ENCODE measurements at places on chromosomes 1 and 21.
A peak's percentile ranks its signal among the peaks of the same experiment; 100 is the strongest.

DNA sequence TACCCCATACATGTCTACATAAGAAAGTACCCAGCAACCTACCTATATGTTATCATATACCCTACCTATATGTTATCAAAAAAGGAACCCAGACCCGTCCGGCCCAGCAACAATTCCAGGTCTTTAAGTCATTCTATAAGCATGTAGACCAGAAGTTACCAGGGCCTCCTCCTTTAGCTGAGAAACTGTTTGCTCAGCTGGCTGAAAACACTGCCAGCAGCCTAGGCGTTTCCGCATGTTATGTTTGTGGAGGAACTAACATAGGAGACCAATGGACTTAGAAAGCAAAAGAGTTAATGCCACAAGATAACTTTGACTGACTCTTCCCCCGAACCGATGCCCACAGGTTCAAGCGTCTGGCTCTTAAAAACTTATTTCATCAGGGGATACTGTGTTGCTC lies 7.1 kb upstream of the ZNF678 start:
- no peak for DNase-seq

DNA sequence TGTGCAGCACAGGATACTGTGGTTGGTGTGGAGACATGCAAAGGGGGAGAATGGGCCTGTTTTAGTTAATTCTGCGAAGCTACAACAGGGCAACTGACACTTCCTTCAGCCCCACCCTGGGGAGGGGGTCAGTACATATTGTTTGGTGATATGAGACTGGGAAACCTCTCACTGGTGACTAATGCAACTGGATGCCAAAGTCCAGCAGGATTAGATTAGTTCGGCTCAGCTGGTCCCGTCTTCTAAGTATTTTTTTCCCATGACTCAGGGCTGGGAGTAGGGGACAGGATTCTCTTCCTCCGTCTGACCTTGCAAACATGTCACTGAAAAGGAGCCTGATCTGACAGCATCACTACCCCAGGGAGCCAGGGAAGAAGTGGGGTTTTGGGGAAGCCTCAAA lies 43.0 kb downstream of the PLXNA2 start:
- no peak for DNase-seq

- DNase-seq: no peak
These were observed 37.6 kb upstream of the GALNT2 start for GRCh38 chr1:230029244-230029941.

DNA sequence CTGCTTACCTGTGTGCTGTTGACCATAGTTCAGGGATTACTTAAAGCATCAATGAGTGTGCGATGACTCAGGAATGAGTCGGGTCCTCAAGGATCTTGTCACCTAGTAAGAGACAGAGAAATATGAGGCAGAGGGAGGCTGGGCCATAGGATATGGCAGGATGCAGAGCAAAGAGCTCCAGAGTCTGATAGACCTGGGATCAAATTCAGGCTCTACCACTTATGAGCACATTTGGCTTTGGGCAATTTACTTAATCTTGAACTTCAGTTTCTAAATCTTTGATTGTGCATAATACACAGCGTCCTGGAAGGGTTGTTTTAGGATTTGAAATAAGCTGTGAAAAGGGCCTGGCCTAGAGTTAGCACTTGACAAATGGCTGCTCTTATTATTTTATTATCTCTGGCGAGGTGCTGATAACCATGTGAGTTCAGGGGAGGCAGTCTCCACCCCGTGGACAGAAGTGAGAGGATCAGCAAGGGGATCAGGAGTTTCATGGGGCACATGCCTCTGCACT lies 94.5 kb downstream of the ROR1 start:
- DNase-seq: no peak

DNA sequence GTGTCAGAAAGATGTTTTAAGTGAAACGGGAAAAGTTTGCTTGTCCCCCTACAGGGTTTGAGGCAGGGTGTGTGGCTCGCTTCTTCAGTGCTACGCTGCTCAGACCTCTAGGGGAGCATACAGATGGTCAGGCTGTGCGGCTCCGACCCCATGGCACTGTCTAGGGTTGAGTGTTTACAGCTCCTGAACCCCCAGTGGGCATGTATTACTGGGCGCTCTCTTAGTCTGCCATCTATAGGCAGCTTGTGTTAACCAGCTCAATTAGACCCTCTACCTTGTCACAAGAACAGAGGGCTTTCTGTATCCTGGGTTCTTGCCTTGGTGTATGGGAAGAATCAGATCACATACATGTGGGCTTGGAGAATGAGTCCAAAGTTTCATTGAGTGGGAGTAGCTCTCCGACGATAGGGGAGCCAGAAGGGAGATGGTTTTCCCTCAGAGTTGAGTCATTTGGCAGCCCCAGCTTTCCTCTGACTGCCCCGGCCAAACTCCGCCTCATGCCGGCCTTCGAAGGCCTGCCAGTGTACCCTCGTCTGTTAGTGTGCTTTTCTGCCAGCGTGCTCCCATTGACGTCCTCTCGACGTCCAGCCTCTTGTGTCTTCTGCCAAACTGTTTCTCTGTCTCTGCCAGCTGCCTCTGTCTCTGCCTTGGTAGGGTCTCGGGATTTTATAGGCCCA lies 38.6 kb upstream of the ADGRL4 start:
- DNase-seq: no peak

DNA sequence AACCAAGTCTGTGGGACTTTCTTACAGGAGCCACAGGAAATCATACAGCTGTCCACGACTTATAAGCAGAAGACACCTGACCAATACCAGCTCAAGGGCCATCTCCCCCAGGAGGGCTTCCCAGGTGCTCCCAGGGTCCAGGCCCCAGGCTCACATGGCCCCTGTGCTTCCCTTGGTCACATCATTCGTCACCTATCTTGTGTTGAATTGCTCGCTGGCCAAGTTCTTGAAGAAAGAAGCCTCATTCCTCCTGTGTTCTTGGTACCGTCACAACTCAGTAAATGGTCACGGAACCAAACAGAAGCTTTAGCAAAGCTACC lies 3.0 kb downstream of the NPHP4 start:
- DNase-seq: no peak

DNA sequence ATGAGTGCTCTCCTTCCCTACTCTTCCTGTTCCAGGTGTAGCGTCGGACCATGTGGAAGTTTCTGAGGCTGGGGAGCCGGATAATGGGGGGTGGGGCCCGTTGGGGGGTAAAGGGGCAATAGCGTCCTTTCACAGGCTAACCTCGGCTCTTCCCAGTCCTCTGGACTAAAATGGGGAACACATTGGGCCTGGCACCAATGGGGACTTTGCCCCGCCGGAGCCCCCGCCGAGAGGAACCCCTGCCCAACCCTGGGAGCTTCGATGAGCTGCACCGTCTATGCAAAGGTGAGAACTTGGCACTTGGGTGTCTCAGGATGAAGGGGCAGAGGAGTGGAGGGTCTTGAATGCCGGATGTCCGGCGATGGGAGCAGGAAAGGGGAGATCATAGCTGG lies 456 bp downstream of the TOMM40L start:
- no peak for DNase-seq

DNA sequence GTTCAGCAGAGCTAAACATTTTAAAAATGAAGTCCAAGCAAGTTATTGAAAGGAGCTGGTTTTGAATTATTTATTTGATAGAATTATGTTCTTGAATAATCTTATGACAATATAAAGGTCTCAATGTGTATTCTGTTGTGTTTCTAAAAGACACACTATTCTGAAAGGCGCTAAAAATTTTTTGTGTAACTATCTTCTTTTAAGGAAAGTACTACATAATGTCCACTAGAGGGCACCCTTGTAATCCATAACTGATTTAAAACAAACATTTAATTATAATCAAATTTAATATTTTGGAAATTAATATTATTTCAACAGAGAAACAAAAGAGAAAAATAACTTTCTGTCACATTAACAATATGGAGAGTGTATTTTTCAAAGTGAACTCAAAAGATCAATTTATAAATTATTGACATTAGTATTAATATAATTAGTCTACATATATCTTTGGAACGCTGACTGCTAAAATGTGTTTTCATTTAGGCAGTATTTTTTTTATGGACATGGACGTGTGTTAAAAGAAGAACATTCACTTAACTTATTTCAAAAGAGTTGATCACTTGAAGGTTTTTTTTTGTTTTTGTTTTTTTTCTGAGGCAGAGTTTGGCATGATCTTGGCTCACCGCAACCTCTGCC lies 248.4 kb downstream of the DENND1B start:
- peak; percentile 20 for DNase-seq

DNA sequence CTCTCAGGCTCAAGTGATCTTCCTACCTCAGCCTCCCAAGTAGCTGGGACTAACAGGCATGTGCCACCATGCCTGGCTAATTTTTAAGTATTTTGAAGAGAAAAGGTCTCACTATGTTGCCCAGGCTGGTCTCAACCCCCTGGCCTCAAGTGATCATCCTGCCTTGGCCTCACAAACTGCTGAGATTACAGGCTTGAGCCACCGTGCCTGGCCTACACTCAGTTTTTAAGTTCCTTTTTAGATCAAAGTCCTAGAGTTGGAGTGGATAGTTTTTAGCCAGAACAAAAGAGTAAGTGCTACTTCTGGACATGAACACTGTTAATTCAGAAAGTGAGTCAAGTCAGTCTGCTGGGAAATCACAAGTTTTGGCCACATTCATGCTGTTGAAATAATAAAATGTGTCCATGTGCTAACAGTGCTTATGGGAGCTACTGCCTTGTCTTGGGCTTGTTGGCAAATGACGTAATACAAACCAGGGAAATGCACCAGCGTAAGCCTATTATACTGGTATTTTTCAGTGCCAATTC lies 84.2 kb downstream of the NDUFS5 start:
- no peak for DNase-seq

DNA sequence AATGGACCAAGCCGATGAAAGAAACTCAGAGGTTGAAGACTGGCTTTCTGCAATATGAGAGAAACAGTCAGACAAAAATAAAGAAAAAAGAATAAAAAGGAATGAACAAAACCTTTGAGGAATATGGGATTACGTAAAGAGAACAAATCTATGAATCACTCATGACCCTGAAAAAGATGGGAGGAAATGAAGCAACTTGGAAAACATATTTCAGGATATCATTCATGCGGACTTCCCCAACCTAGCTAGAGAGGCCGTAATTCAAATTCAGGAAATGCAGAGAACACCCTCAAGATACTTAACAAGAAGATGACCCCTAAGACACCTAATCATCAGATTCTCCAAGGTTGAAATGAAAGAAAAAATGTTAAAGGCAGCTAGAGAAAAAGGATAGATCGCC lies 705.3 kb upstream of the CHRM3 start:
- DNase-seq: no peak

DNA sequence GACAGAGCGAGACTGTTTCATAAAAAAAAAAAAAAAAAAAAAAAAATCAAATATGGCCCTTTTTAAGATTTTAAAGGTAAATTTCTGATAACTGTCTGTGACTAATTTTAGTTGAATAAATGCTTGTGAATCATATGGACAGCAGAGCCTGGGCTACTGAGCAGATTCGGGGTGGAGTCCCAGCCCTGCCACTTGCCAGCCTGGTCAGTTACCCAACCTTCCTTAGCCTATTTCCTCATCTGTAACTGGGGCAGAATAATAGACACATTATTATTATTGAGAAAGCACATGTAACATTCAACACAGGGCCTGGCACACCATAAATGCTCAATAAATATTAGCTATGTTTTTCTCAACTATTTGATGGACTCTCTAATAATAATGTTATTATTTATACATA lies 11.2 kb upstream of the H3-3A start:
- no peak for DNase-seq

- DNase-seq: no peak
These were observed 54.3 kb upstream of the IKBKE start for GRCh38 chr1:206415942-206416341.

DNA sequence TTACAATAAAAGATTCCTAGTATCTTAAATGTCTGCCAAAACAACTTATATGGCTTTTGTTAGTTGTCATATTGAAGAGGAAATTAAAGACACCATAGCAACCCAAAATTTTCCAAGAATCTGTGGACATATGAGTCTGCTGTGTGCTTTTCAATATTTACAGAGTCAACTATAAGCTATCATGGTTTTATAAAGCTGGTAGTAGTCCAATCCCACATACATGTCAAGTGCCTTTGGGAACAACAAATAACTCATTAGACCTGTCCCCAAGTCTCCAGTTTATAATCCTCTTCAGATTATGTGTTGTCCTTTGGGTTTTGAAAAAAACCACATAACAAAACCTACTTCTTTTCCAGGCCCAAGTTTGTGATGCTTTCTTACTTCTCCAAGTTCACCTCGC lies 293.8 kb upstream of the USP25 start:
- DNase-seq: no peak

DNA sequence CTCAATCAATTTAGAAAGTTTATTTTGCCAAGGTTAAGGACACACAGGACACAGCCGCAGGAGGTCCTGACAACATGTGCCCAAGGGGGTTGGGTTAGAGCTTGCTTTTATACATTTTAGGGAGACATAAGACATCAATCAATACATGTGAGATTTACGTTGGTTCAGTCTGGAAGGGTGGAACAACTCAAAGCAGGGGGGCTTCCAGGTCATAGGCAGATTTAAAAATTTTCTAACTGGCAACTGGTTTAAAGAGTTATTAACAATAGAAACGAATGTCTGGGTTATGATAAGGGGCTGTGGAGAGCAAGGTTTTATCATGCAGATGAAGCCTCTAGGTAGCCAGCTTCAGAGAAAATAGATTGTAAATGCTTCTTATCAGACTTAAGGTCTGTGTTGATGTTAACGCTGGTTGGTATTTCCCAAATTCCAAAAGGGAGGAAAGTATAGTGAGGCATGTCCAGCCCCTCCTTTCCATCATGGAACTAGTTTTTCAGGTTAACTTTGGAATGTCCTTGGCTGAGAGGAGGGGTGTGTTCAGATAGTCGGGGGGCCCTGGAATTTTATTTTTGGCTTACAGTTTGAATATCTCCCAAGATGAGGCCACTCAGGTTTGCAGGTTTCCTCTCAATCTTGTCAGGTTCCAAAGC lies 31.0 kb upstream of the TGFBR3 start:
- no peak for DNase-seq

DNA sequence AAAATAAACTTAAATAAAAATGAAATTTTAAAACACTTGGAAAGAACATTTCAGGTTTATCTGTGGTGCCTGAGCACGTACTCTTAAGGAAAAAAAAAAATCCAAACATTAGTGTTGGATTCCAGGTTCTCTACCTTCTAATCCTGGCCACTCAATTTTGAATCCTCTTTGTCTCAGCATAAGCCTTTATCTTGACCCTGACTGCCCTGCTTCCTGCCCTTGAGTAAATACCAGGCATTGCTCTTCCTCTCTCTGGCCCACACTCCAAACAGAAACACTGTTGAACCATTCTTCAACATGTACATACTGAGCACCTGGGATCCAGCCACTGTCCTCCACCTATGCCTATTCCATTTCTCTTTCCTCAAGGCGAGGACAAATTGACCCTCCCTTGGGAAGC lies 11.4 kb upstream of the VANGL1 start:
- DNase-seq: no peak

- no peak for DNase-seq
These were observed 41.7 kb downstream of the EPB41 start for GRCh38 chr1:28956038-28956464.

GRCh38 chr1:233972951-233973635 lies 68.6 kb downstream of the SLC35F3 start:
- DNase-seq: no peak

GRCh38 chr1:44645476-44646244 lies 28.6 kb downstream of the TMEM53 start:
- DNase-seq: no peak

Data from NCI-H1694 (cell line).